ENCODE measurements at places on chromosomes 2 and 18.

GRCh38 chr2:205045706-205046105 is 500.4 kb downstream of the PARD3B start:
- no peak for DNase-seq

DNA sequence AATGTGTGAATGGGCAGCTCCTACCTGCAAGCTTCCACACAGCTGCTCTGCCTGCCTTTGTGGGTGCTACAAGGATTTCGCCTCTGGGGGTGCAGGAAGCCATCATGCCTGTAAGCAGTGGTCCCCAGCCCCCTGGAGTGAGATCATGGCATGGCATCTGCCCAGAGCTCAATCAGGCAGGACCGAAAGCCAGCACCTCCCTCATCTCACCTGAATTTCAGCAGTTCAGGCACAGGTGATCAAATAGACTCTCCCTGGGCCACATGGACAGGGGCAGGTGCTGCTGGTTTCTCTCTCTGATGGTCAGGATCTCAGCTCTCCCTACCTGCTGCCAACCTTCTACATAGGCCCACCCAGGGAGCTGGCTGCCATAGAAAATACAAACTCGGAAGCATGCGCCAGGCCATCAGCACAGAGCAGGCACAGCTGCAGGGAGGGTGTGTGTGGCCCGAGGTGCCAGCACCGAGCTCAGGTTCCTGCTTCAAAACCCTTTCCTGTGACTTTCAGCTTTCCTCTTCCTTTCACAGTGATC is 133.2 kb upstream of the ID2 start:
- DNase-seq: no peak

DNA sequence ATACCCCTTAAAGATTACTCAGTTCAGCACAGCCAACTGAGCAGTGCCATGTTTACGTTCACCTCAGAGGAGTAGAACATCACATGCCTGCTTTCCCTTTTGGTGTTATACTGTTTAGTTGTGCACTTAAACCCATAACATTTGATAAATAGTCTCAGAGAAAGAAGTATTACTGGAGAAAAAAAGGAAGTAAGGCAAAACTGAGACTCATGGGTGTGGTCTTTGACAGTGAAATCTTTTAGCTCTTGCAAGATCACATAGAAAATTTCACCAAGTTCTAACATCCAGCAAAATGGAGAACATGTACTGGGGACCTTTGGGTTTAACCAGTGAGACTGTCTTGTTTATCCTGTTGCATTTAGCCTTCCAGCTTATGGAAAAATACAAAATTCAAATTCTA is 5.6 kb downstream of the TANK start:
- no peak for DNase-seq

- no peak for DNase-seq
Observed at GRCh38 chr18:24530630-24531111, 70.2 kb downstream of the HRH4 start.

GRCh38 chr2:235268535-235268934 is 225.3 kb upstream of the AGAP1 start:
- no peak for DNase-seq

DNA sequence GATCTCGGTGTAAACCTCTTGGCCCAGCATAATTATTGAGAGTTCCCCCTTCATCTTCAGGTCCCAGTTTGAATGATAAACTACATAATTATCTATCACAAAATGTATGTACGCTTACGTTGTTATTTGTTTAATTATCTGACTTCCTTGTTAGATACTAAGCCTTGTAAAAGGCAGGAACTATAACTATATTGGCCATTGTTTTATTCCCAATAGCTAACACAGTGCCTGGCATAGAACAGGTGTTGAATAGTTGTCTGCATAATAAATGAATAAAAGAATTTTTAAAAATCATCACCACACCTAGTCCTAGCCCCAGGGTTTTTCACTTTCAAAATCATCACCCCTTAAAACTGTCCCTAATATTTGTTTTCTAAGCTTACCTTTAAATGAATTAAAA is 207.9 kb downstream of the MREG start:
- no peak for DNase-seq

- DNase-seq: no peak
Observed at GRCh38 chr2:47558768-47559684, 156.1 kb downstream of the MSH2 start.

GRCh38 chr18:73888565-73888964 is 259.1 kb downstream of the FBXO15 start:
- DNase-seq: no peak

DNA sequence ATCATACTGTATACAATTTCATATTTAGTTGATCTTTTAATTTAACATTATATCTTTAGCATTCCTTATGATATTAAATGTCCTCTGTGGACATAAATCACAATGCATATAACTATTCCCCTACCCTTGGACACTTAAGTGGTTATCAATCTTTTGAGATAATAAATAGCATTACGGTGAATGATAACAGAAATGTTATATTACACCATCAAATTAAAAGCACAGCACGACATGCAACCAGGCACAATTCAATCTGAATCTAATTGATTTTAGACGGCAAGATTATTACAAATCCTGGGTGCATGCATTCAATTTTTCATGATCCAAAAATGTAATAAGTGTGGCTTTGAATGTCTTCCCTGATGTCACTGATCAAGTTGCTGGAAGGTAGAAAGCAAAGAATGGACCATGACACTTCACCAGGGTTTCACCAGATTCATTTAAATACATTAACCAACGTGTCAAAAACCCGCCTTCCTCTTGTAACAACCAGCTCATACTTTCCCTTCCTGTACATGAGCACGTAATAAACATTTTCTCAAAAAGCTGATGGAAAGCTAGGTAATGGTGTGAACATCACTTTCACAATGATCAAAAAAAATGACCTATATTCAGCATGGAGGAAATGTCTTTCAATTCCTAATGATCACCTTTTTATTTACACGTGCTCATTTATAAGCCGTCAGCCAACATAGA is 513.7 kb upstream of the ID2 start:
- DNase-seq: no peak

GRCh38 chr18:63578357-63578958 is 8.7 kb upstream of the SERPINB13 start:
- no peak for DNase-seq

- DNase-seq: peak; percentile 49
Observed at GRCh38 chr18:79402209-79402576, 6.5 kb downstream of the NFATC1 start.

GRCh38 chr2:224442071-224442967 is 40.4 kb upstream of the FAM124B start:
- peak; percentile 19 for DNase-seq

DNA sequence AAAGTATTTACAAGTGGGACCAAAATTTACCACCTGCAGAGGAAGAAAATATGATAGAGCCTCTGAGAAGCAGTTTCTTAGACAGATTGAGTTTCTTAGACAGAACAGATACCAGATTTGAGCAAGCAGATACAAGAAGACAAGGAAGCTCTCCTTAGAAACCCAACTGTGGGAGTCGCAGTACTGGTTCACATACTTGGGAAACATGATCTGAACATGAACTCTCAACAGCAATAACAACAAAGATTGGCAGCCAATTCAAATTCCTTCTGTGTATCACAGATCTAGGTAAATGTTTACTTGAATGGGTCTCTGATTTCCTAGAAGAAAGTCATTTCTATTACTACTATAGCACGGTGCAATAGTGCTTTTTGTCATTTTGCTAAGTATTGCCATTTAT is 82.1 kb downstream of the OLA1 start:
- no peak for DNase-seq
